Effector CD8-positive, alpha-beta T cell (primary cell): ENCODE measurements at places on chromosomes 5 and 9.

DNA sequence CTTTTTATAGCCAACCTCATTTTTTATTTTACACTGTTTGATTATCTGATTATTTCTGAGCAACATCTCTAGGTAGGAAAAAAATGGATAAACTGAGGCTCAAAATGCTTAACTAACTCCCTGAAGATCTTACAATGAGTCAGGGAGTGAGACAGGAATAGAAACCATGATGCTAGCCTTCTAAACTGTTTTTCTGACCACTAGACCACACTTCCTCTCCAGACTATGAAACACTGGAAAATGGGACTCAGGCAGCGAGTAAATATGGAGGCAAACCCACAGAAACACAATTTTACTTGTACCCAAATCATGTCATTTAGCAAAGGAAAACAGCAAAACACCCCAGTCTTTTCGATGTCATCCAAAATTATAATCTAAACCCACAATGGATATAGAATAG is 129.9 kb upstream of the ANKH start:
- DNase-seq: no peak

DNA sequence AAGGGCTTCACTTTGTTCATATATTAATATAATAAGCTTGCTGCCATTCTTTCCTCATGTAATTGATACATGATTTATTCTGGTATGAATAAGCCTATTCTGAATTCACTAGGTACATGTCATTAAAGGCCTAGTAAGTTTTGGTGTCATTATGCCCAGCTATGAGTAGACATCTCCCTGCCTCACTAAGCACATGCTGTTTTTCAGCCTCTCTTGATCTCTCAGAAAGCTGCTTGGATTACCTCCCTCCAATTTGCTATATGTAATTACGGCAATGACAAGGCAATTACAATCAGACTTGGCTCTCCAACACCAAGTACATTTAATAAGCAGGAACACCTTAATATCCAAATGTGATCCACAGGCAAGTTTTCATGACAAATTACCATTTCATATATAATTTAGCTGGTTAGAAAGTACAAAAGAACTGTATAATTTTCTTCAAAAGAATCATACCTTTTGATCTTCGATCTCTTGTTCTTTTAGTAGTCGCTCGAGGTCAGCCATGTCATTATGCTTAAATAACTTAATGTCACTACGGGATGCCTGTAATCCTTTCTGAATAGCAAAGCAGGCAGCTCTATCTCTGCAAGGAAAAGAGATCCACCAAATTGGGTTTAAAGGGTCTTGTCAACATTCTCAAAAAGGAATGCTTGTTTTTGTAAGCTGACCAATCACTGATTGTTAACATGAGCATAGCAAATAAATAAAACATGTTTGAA is 56.3 kb downstream of the SPTLC1 start:
- DNase-seq: no peak

GRCh38 chr5:180352116-180353047 is 754 bp downstream of the GFPT2 start:
- no peak for DNase-seq

DNA sequence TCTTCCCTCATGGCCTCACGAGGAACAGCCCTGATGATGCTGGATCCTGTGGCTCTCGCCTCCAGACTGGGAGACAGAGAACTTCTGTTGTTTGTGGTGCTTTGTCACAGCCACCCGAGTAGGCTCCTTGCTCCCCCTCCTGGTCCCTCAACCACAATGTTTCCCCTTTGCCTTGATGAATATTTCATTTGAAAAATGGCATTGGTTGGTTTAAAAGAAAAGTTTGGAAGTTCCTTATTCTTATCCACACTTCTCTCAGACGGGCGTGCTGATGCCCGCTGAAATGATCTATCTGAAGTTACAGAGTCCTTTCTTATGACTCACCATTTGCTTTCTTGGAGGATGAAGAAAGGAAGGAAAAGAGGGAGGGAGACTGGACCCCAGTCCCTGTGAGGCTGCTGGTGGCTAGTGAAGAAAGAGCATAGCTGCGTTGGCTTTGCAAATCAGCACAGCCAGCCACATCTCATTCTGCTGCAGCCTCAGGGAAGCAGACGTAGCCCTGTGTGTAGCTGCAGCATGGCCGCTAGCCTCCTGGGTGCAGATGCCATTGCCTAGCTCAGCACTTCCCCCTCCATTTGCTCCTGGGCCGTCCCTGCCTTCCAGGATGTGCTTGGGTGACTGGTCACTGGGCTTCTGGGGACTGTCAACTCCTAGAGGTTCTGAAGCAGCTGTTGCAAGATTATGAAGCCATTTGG is 185.9 kb downstream of the ERCC6L2 start:
- DNase-seq: peak; percentile 20

GRCh38 chr5:19855453-19855852 is 132.5 kb downstream of the CDH18 start:
- DNase-seq: no peak

DNA sequence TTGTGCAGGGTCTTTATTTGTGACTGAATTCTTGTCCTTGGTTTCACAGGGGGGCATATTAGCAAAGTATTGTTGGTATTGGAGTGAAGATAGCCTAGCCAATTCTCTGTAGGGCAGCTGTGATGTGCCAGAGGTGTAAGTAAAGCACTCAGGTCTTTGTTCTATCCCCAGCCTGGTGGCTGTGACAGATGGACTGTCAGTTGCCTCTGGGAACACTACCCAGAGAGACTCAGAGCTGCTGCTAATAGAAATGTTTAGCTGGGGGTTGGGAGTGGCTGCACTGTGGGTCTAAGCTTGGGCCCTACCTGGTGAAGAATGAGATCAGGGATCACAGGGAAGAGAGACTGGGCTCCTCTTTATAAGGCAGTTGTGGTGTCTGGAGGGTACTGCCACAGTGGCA is 1006.5 kb upstream of the TYRP1 start:
- no peak for DNase-seq

GRCh38 chr9:135016037-135016640 is 71.3 kb upstream of the OLFM1 start:
- no peak for DNase-seq

- DNase-seq: no peak
Observed at GRCh38 chr5:43046474-43046873, 6.4 kb upstream of the ANXA2R start.

DNA sequence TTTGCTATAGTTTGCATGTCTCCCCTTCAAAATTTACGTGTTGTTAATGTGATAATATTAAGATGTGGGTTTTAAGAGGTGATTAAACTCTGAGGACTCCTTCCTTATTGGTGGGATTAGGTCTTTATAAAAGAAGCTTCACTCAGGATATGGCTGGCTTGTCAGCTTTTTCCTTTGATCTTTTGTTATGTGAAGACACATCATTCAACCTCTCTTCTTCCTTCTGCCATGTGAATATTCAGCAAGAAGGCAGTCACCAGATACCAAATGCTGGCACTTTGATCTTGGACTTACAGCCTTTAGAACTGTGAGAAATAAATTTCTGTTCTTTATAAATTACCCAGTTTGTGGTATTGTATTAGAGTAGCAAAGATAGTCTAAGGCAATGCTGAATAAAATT is 855.9 kb upstream of the CDH10 start:
- no peak for DNase-seq

DNA sequence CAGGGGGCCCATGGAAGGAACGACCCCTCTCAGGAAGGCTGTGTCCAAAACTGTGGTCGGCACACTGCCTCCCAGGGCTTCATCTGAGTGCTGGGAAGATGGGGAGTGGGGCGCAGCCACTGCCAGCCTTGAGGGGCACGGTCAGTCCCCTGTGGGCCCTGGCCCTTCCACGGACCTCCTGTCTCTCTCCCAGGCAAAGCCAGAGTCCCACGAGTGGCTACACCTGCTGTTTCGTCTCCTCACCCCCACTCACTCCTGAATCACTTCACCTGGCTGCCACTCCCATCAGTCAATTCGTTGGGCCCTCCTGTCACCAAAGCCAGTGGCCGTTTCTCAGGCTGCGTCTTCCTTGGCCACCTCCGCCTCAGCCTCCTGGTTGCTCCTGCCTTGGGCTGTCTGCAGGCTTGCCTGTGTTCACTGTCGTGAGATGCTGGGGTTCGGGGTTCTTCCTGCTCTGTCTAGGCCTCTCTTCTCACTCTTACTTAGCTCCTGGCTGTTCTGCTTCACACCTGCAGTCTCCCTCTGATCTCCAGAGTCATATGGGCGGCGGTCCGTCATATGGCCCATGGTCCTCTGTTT is 58.8 kb upstream of the RNF130 start:
- no peak for DNase-seq

DNA sequence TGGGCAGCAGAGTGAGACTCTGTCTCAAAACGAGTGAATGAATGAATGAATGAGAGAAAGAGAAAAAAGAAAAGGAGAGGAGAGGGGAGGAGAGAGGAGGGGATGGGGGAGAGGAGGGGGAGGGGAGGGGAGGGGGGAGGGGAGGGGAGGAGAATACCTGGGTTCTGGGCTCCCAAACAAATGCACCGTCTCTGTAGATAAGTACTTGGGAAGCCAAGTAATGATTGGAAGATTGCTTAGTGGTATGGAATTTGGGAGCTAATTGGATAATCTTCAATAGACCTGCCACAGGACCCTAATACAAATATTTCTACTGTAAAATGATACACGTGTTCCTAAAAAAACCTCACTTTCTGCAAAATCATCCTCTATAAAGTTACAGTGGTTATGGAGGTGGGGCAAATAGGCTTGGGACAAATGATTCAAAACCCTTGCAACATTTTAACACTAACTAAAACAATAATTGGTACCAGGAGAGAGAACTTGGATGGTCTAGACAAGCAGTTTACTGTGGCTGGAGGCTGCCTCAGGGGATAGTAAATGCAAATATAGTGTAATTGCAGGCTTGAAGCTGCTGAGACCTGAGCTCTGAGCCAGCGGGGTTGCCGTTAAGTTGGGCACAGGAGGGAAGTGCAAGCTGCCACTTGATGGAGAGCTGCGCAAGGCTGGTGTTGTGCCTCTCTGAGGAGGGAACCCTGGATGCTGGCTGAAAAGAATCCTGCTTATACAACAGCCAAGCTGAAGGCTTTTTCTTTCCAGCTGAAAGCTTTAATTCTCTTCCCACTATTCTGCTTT is 3.5 kb downstream of the HEMGN start:
- DNase-seq: no peak

DNA sequence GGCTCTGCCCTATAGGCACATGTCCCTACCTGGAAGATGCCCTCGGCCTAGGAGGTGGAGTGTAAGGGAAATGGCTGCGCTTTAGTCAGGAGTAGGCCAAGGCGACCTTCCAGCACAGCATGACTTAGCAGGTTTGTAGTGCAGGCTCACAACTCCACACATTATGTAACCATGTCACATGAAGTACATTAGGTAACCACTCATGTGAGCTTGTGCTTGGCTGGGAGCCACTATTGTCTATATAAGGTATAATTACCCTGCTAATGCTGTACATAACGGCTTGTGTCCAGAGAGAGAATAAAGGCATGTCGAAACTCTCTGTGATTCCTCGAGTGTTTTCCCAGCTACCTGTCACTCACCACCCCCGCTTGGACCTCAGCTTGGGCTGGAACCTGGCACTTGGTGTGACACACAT is 74.9 kb downstream of the CAMK4 start:
- no peak for DNase-seq

DNA sequence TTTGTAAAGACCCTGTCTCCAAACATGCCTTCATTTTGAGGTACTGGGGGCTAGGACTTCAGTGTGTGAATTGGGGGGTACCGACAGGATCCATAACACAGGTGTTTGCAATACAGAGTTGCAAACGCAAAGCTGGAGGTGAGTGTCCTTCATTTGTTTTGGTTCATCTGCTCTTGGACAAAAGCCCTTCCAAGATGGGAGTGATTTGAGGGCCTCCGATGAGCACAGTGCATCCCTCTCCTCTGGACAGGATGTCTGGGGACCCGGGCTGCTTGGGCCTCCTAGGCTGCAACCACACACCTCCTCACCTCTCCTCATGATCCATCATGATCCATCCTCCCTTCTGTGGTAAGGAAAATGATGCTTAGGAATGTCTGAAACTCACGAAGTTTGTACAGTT is 23.8 kb downstream of the FGD3 start:
- no peak for DNase-seq

DNA sequence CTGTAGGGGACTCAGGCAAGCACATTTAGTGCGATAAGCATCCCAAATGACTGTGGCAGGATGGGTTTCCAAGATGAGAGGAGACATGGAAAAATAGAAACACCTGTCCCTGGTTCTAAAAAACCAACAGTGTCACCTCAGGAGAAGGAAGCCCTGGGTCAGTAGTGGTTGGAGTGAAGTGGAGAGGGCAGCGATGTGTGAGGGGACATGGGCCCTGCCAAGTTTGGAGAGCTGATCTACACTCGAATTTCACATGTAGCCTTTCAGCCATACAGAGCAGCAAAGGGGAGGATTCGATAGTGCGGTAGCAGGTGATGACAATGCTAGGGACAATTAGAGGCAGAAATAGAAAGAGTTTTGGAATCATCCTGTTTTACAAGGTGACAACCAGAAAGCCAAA is 32.6 kb upstream of the LHX2 start:
- DNase-seq: no peak

DNA sequence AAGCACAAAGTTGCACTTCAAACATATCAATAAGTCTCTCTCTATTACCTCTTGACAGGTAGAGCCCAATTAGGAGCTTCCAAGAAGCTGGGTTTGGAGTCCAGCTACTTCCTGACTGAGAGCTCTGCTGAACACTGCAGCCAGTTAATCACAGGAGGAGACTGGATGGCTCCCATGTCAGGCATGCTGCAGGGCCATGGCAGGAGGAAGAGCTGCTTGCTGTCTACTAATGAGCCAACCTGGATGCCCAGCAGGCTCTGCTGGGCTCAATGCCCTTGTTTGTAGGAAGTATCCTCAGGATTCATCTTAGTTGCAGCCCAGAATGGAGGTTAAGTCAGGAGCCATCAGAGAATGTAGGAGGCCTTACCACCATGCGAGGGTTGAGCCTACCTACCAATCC is 91.9 kb downstream of the TMEM215 start:
- no peak for DNase-seq

DNA sequence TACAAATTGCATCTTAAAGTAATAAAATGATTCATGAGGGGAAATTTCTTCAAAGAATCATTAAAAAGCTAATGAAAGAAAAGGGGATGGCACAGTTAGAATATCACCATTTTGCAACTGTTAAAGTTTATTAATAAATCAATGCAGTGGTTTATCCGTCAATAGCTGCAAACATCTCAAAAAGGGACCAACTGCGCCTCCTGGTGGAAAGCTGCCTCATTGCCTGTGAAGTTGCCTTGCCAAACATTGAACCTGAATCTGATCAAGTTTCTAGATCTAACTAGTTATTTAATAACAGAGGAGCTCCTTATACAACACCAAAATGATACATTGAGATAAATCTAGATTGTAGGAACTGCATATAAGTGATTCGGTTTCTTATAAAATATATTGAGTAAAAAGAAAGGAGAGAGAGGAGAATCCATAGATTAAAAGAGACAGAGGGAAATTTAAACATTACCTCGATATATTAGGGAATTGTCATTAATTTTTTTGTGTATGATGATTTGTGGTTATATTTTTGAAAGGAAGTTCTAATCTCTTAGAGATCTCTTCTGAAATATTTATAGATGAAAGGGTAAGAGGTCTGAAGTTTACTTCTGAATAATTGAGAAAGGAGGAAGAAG is 6.9 kb upstream of the NDUFB6 start:
- peak; percentile 73 for DNase-seq

- DNase-seq: no peak
Observed at GRCh38 chr5:101843055-101843454, 453.0 kb downstream of the SLCO4C1 start.

GRCh38 chr9:6551136-6551535 is 94.4 kb downstream of the GLDC start:
- DNase-seq: no peak

- no peak for DNase-seq
Observed at GRCh38 chr5:84564321-84565075, 179.8 kb upstream of the EDIL3 start.
